ENCODE measurements at places on chromosomes 12 and 14.
A peak's percentile ranks its signal among the peaks of the same experiment; 100 is the strongest.

- no peak for DNase-seq
Observed at GRCh38 chr12:111091051-111091450, 170.7 kb upstream of the MYL2 start.

- DNase-seq, result no peak
Observed at GRCh38 chr12:93146263-93146939, 217.3 kb upstream of the EEA1 start.

- peak; percentile 15 for DNase-seq
Observed at GRCh38 chr12:9702255-9702654, 30.6 kb downstream of the CLECL1 start.

- no peak for DNase-seq
Observed at GRCh38 chr14:76467711-76468155, 91.8 kb downstream of the ESRRB start.

- DNase-seq, result no peak
Observed at GRCh38 chr14:61475316-61475715, 153.9 kb downstream of the PRKCH start.

DNA sequence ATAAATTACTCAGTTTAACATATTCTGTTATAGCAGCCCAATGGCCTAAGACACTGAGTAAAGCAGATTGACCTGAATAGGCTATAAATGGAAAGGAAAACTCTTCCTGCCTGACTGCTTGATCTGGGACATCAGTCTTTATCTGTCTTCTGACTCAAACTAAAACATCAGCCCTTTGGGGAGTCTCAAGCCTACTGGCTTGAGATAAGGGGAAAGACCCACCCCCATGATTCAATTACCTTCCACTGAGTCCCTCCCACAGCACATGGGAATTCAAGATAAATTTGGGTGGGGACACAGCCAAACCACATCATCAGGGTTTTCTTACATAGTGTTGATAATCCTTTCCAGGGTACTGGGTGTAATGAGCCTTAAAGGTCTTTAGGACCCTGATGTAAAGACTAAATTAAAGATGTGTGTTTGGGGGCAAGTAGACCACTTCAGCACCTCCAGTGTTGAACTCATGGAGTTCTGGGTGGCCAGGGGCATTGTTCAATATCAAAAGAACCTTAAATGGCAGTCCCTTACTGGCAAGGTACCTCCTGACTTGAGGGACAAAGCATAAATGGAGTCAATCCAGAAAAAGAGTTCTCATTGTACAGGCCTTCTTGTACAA is 67.8 kb downstream of the TSHR start:
- no peak for DNase-seq

GRCh38 chr14:79702197-79702596 is 509.1 kb downstream of the DIO2 start:
- DNase-seq, result no peak

DNA sequence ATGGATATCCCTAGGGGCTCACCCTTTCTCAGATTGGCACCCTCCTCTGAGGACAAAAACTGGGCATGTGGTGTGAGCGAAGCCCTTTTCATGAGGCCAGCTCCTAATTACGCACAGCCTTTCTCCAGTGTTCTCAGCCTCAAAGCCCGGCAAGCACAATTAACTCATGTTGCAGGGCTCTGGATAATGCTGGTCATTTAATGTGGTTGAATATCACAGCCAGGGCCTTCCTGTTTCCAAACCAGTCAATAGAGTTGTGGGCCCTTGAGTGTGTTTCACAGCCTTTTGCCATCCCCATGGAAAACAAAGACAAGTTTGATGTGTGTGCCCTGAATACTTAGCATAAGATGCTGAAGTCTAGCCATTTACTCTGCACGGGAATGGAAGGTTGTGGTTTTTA is 114.2 kb upstream of the ARHGAP5 start:
- no peak for DNase-seq

DNA sequence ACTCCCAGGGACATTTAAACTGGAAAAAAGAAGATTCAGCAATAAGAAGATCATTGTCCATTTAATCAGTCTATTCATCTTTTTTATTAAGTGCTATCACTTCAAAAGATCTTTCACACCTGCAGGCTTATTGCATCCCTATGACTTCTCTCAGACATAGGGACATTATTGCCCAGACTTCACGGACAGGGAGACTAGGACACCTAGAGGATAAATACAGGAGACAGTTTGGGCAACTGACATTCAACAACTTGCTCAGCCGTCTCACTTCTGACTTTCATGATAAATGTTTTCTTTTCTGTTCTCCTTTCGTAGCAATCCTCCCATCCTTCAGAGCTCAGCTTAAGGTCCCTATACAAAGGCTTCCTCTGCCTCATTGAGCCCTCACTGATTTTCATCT is 84.3 kb downstream of the TMEM30B start:
- no peak for DNase-seq

GRCh38 chr14:102901633-102902032 is 20.8 kb upstream of the AMN start:
- DNase-seq, result no peak

DNA sequence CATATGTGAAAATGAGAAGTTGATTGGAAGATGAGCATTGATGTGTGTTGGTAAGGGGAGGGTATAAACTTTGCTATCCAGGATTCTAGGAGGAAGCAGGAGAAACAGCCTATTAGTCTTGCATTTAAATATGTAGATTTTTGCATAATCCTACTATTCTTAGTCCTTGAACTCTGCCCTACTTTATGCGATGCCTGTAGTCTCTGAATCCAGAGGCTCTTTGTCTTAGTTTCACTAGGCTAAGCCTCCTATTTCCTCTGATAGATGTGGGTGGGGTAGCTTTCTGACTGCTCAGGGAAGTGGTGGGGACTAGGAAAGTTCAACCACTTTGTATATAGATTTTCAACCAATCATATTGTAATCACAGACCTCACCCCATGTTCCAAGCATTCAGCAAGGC is 49.5 kb upstream of the KCNC2 start:
- DNase-seq, result no peak

GRCh38 chr12:49389387-49389703 is 22.1 kb downstream of the SPATS2 start:
- DNase-seq, result no peak

- no peak for DNase-seq
Observed at GRCh38 chr12:99767809-99768208, 120.3 kb downstream of the GARIN6 start.

DNA sequence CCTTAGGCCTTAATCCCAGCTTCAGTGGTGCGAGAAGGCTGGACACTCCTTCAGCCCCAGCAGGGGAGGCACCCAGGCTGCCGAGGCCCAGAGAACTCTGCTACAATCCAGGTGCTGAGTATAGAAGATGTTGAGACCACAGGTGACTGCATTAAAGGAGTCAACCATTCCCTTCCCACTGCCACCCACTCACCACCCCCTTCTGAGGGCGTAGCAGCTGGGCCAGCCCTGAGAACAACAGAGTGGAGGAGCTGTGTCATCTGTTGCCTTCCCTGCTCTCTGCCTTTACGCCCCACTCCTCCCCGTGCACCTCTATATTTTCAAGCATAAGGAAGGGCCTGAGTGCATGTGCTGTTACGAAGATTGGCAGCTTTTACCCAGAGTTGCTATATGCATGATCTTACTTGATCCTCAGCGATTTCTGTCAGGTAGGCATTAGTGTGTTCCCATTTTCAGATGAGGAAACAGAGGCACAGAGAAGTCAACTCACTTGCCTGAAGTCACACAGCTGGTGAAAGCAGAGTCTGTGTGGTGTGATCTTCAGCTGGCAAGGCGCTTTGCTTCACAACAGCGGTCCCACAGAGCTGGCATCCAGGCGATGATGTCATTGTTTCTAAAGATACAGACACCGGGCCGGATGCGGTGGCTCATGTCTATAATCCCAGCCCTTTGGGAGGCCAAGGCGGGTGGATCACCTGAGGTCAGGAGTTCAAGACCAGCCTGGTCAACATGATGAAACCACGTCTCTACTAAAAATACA is 46.7 kb downstream of the RIN3 start:
- DNase-seq, result no peak

- no peak for DNase-seq
Observed at GRCh38 chr14:54792288-54792687, 110.3 kb downstream of the GCH1 start.

DNA sequence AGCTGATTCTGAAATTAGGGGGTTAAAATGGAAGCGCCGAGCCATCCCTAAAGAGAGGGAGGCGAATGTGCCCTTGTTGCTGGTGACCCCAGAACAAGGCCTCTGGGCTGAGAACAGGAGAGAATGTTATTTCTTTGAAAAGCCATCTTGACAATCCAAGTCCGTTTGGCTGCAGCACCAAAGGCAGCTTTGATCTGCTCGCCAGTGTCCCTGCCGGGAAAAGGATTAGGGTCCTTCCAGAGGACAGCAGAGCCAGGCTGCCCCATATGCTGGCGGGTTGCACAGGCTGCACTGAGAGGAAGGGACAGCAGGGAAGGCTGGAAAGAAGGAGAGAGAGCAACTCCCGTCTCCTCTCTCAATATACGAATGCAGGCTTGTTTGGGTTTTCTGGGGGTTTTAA is 141.7 kb downstream of the TMEM132C start:
- DNase-seq, result no peak

GRCh38 chr14:72420749-72421474 is 473.0 kb downstream of the DPF3 start:
- peak; percentile 16 for DNase-seq

DNA sequence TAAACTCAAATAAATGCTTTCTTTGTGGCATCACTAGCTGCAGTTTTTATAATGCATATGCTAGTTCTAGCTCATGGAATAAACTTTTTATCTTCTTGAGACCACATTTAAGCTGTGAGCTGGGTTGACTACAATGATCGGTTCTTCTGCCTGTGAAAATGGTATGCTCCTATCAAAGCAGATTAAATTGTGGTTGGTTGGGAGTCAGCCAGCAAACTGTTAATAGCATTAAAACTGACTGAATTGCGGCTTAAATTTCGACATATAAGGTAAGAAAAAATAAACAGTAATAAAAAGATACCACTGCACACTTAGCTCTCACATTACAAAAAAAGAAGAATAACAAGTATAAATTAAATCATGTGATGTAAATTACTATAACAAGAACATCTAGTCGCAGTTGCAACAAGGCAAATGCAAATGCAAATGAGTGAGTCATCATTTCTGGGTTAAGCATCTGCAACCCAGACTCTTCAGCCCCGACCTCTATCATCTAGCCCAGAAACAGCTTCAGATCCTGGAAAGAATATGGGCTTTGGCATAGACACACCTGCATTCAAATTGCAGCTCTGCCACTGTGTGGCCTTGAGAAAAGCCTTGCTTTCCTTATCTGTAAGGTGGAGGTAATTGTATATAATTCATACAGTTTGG is 19.8 kb upstream of the DHRS7 start:
- DNase-seq, result no peak

GRCh38 chr14:66140213-66140918 is 345.8 kb upstream of the CCDC196 start:
- DNase-seq, result no peak

DNA sequence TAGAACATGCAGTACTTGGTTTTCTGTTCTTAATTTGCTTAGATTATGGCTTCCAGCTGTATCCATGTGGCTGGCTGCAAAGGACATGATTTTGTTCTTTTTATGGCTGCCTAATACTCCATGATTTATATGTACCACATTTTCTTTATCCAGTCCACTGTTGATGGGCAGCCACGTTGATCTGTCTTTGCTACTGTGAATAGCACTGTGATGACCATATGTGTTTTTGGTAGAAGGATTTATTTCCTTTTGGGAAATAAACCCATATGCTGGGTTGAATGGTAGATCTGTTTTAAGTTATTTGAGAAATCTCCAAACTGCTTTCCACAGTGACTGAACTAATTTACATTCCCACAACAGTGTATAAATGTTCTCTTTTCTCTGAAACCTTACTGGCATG is 86.2 kb upstream of the FERMT2 start:
- no peak for DNase-seq

DNA sequence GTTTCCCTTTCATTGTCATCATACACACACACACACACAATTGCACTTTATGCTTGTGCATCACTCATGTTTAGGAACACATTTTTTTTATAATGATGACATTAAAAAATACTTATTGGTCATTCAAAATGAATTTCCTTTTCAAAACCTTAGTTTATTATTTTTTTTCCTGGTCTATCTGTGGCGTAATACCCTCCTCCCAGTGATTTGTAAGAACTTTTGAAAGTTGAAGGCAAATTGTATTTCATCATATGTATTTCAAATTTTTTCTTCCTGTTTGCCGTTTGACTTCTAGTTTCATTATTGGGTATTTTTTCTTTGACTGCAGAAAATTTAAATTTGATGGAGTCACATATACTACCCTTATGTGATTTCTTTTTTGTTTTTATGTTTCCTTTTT is 2.5 kb upstream of the LRRK2 start:
- DNase-seq, result no peak

DNA sequence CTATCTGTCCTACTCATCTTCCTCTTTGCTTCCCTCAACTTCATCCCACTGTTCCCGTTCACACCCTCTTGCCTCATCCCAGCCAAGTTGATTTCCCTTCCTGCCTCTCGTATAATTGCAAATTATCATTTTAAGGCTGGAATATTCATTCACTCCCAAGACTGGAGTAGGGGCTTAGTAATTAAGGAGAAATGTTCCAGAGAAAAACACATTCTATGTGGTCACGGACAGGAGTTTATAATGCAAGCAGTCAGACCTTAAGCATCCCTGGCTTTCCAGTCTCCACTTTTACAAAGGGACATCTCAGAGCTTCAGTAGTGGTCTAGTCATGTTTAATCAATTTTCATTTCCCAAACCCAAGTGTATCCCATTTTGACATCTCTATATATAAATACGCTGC is 54.9 kb downstream of the TMEM132D start:
- DNase-seq, result no peak

- DNase-seq, result no peak
Observed at GRCh38 chr12:98736352-98737321, 91.5 kb downstream of the APAF1 start.

- no peak for DNase-seq
Observed at GRCh38 chr14:61517911-61518384, 177.4 kb upstream of the HIF1A start.

DNA sequence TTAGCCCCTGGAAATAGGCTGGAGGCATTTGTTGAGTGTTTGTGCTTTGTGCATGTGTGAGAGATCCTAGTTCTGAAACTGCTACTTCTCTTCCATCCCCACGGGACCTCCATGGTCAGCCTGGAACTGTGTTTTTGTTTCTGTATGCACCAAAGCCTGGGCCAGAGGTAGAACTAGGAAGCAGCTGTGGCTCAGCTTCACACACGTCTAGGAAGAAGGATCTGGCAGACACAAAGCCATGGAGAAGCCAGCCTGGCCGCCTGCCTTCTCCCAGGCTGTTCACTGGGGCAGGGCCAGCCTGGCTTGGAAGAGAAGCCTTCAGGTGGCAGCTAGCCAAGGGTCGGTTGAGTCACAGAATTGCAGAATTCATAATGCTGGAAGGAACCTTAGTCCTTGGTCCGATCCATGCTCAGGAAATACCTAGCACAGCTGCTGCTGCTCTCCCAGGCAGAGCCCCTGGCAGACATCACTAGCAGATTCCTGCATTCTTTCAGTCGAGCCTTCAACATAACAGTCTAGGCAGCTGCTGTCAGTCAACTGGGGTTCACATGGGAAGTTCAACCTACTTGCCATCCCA is 27.0 kb downstream of the RIN3 start:
- no peak for DNase-seq

GRCh38 chr12:106022568-106023012 is 116.2 kb downstream of the NUAK1 start:
- DNase-seq, result no peak
